ENCODE measurements at places on chromosomes 2 and 18.
A peak's percentile ranks its signal among the peaks of the same experiment; 100 is the strongest.

DNA sequence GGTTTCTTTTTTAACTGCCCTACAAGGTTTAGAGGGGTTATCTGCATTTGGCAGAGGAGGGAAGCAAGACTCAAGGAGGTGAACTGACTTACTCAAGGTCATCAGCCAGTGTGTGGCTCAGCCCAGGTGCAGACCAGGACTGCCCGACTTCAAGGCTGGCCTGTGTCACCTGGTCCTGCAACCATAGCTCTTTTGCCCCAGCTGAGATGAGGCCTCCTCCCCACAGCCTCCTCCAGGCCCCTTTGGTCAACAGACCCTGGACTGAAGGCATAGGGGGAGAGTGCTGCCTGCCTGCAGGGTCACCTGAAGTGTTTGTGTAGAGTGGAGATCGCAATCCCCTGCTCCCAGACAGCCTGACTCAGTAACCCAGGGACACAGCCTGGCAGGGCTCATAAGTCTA lies 168.5 kb upstream of the GLI2 start:
- DNase-seq = no peak

DNA sequence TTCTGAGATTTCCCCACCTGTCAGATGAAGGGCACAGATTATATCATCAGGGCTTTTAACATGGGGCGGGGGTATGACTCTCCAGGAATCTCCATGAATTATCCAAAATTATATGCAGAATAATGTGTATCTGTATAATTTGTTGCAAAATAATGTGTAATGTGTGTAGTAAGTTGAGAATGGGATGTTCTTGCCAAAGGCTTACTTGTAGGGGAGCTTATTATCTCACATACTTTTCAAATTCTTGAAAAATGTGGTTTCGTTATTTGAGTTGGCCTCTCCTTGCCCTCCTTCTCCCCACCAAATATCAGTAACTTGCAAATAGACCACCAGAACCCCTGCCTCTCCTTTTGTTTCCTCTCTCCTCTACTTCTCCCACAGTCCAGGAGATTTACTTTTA lies 35.6 kb downstream of the UBR3 start:
- no peak for DNase-seq

DNA sequence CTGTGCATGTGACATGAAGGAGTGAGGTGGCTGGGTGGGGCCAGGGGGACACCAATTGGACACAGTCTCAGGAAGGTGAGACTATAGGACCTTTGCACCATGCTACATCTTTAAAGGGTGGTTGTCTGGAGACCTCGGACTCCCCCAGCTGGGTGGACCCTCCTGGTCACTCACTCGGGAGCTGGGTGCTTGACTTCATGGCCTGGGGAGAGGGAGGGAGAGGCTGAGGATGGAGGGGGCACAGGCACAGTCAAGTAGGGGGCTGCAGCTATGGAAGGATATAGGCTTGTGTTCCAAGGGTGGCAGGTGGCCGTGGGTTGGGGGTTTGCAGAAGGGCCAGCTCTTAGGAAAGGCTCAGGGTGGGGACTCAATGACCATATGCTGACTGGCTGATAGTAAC lies 7.1 kb upstream of the CELF4 start:
- no peak for DNase-seq

- DNase-seq = no peak
Observed at GRCh38 chr2:36820942-36821605, 124.6 kb downstream of the VIT start.

DNA sequence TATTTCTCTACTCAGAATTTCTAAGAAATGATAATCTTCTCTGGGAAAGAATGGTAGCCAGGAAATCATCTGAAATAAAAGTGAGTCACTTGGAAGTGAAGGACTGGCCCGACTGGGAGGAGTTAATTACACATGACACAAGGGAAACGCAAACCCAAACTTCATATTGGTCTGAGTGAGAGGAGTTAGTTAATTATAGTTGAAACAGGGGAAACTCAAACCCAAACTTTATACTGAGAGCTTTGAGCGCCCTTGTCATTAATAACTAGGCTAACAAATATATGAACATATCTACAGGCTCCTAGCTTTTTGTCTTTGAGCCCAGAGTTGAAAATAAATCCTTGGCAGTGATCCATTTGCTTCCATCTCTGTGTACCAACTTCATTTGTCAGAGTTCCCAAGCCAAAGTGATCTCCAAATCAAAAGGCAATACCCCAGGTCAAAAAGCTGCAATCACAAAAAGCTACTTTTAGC lies 187.8 kb upstream of the COL3A1 start:
- no peak for DNase-seq

- no peak for DNase-seq
Observed at GRCh38 chr2:130720036-130720435, 8.8 kb upstream of the GPR148 start.

GRCh38 chr2:146804288-146804687 lies 1040.5 kb upstream of the ACVR2A start:
- no peak for DNase-seq

- no peak for DNase-seq
Observed at GRCh38 chr18:67140495-67140894, 376.0 kb downstream of the DSEL start.

- peak; percentile 78 for DNase-seq
Observed at GRCh38 chr2:168639441-168639898, 163.0 kb upstream of the NOSTRIN start.

DNA sequence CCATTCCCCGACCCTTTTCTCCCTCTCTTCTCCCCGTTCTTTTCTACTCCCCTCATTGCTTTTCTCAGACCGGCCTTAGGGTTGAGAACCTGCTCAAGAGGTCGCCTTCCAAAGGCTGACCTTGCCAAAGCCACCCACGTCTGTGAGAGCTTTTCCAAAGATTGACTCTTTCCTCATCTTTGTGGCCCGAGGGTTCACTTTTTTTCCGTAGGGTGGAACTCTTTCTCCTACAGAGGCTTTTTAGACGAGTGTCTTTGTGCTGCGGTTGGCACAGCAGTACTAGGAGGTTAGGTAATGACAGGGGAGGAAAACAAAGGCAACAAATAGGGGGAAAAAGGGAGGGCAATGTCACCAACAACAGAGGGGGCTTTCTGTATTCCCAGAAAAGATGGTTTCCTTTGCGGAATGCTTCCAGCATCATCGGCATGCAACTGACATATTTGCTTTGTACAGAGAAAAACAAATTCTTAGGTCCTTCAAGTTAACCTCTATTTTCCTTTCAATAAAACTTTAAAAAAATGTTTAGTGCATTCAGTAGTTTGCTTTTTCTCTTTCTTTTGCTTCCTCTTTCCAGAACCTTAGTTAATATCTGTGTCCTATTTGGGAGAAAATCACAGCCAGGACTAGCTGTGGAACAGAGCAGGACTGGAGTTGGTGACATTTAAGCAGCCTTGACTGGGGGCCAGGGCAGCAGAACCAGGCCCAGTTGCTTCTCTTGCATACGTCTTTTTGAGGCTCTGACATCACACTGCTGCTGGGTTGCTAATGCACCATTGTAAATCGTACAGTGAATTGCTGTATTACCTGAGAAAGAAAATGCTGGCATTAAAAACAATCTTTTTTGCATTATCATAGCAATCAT lies 188.1 kb upstream of the FANCL start:
- DNase-seq = no peak

DNA sequence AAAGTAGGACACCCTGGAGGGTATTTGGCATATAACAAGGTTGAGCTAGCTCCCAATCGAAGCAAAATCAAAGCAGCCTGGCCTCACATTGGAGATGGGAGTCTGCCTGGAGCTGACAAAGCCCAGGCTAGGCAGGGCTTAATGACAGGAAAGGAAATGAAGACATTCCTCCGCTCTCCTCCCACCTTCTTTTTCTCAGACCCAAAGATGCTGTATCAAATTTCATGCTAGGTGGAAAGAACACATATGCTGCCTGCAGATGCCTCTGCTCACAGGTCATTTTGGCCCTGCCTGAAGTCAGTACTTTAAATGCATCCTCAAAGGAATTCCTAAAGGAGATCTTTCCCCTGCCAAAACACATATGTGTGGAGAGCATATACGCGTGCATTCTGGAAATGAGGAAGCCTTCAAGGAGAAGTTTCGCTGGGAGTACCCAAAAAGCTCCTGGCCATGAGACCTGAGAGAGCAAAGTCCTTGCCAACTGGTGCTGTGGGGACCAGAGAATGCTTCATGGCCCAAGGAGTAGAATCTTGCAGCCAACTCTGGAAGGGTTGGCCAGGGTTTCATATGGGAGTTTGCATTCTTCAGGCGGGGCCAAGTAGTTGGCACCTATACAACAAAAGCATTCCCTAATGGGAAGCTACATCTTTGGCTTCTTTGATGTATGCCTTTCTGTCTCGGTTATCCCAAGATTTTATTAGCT lies 88.0 kb downstream of the AQP4 start:
- DNase-seq = no peak
